Heart left ventricle (tissue), 16 donors: ENCODE measurements at places on chromosomes 3 and 15. TPM values are rescaled to one million over a fixed set of nuclear protein-coding genes. Genes with fewer than 3 reads are reported as not detected.
A peak's percentile ranks its signal among the peaks of the same experiment; 100 is the strongest.

- H3K27ac ChIP-seq, result no peak overlapping the region
- no peaks in the 10 kb centered on the region for H3K27me3 ChIP-seq
- no peaks in the 10 kb centered on the region for H3K4me1 ChIP-seq
- no peak overlapping the region for H3K4me3 ChIP-seq
- no peaks in the 10 kb centered on the region for H3K36me3 ChIP-seq
Observed at GRCh38 chr3:88267-88666, 108.3 kb upstream of the CHL1 start.

Gene RAP2B
- total RNA-seq, result 14.4 TPM

- no peaks in the 10 kb centered on the region for H3K27me3 ChIP-seq
- no peak overlapping the region for H3K4me3 ChIP-seq
- no peaks in the 10 kb centered on the region for H3K36me3 ChIP-seq
- no peak for DNase-seq
- no peaks in the 10 kb centered on the region for H3K4me1 ChIP-seq
- H3K27ac ChIP-seq, result no peak overlapping the region
Observed at GRCh38 chr3:135148398-135149020, 353.4 kb downstream of the EPHB1 start.

Gene USP13
- 121 TPM for total RNA-seq

DNA sequence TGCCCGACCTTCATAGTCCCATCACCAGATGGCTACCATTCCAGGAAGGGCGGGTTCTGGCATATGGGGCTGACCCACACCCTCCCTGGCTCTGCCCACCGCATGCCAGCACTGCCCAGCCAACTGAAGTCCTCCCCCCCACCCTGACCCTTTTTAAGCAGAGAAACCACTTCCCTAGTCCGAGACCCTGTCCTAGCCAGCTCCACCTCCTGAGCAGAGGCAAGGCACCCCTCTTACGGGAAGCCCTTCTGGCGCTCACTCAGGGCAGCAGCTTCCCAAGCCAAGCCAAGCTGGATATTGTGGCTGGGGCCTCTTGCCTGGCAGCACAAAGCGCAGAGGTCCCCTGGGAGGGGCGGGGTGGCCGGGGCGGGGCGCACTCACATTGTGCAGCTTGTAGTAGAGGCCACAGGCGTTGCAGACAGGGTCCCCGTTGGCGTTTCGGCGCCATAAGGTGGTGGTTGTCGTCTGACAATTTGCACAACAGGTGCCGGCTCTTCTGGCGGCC is 11.5 kb downstream of the GATA2 start:
- peak overlapping the region; percentile 73 for H3K27ac ChIP-seq
- peaks cover 13% of the 10 kb centered on the region for H3K36me3 ChIP-seq
- peak; percentile 73 for DNase-seq

Gene ISLR
- total RNA-seq, result 22.7 TPM

Gene LEO1
- 10.4 TPM for total RNA-seq

Gene ZNF860
- 0.14 TPM for total RNA-seq

- no peak overlapping the region for H3K27ac ChIP-seq
- H3K4me3 ChIP-seq, result no peak overlapping the region
- no peaks in the 10 kb centered on the region for H3K36me3 ChIP-seq
- H3K4me1 ChIP-seq, result no peaks in the 10 kb centered on the region
Observed at GRCh38 chr3:159534496-159534895, 454.1 kb upstream of the IL12A start.

DNA sequence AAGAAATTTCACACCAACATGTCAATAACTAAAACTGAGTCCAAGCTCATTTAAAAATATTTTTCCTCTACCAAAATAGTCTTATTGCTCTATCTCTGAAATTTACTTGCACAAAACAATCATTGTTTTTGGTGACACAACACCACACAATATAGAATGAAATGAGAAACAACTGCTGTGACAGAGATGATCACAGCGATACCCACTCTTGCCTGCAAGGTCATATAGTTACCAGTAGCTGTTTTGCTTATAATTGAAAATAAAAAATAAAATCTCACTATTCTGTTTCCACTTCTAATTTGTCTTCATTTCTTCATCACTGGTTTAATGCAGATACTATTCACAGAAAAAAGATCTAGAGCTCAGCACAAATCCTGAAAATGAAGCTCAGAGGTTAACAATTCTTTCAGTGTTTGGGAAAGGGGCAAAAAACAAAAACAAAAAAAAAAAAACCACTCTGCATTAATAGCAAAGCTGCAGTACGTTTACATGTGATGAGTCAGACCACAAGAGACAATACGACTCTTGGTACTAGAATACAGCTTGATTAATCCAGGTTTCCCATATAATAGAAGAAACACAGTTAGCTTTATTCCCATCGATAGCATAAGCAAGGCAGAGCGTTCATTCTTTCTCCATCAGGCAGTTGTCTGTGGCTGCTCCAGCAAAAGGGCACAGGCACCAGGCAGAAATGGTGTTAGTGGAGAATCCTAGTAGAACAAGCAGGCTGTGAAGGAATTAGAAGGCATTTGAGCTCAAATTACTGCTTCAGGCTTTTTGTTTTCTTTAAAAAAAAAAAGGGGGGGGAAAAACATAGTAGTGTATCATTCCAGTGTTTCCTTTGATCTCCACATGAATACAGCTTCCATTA is 773 bp downstream of the ANKRD28 start:
- peaks cover 86% of the 10 kb centered on the region for H3K4me1 ChIP-seq
- H3K27ac ChIP-seq, result peak overlapping the region; percentile 69
- no peaks in the 10 kb centered on the region for H3K27me3 ChIP-seq
- DNase-seq, result no peak
- peak overlapping the region; percentile 29 for H3K4me3 ChIP-seq

GRCh38 chr15:57867970-57868798 is 161.7 kb downstream of the POLR2M start:
- no peaks in the 10 kb centered on the region for H3K4me1 ChIP-seq
- H3K27ac ChIP-seq, result no peak overlapping the region
- H3K27me3 ChIP-seq, result no peaks in the 10 kb centered on the region
- H3K36me3 ChIP-seq, result no peaks in the 10 kb centered on the region
- DNase-seq, result no peak

- H3K4me3 ChIP-seq, result no peak overlapping the region
- H3K27ac ChIP-seq, result no peak overlapping the region
- no peaks in the 10 kb centered on the region for H3K4me1 ChIP-seq
- DNase-seq, result no peak
Observed at GRCh38 chr15:47933865-47934264, 186.9 kb upstream of the SLC24A5 start.

DNA sequence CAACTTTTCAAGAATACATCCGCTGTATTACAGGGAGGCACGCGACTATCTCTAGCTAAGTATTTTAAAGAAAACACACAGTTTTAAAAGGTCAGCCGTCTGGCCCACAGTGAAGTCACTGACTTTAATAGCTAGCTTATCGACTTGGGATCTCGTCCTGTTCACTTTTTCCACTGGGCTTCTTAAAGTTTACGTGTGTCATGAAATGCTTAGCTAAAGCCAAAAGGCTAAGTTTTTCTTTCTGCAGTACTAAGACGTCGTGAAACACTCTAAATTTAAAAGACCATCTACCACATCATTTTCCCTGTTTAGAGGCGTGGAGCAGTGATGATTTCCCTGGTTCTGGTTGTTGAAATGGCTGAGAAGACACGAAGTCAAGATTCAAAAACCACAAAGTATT is 27.1 kb downstream of the LRIG1 start:
- no peaks in the 10 kb centered on the region for H3K36me3 ChIP-seq
- no peaks in the 10 kb centered on the region for H3K27me3 ChIP-seq
- no peak overlapping the region for H3K27ac ChIP-seq
- no peak overlapping the region for H3K4me3 ChIP-seq
- no peak for DNase-seq
- peaks cover 90% of the 10 kb centered on the region for H3K4me1 ChIP-seq

DNA sequence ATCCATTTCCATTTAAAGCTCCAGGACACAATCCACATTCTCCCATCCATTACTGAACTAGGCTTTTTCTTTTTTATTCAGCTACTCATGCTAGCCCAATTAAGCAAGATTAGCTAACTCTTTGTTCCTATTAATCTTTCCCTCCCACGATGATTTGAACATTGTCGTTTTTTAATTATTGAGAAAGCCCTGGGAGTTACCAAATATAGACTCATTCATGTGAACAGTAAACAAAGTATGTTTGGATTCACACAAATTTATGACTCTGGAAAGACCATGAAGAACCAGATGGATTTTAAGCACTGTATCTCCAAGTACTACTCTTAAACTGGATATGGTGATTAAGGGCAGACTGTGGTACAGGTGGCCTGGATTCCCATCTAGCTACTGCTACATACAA is 82.2 kb downstream of the STRIT1 start:
- no peaks in the 10 kb centered on the region for H3K27me3 ChIP-seq
- no peak overlapping the region for H3K27ac ChIP-seq
- H3K4me1 ChIP-seq, result no peaks in the 10 kb centered on the region
- no peak overlapping the region for H3K4me3 ChIP-seq
- no peak for DNase-seq
- no peaks in the 10 kb centered on the region for H3K36me3 ChIP-seq

Gene SERPINI2
- total RNA-seq, result not detected

GRCh38 chr3:25471081-25471768 is 43.2 kb downstream of the RARB start:
- H3K36me3 ChIP-seq, result no peaks in the 10 kb centered on the region
- H3K27ac ChIP-seq, result peak overlapping the region; percentile 74

Gene ANKRD34C
- 0.21 TPM for total RNA-seq

Gene FHIT
- total RNA-seq, result 18.5 TPM

Gene LYZL4
- not detected for total RNA-seq

Gene WDR49
- total RNA-seq, result 2.0 TPM

DNA sequence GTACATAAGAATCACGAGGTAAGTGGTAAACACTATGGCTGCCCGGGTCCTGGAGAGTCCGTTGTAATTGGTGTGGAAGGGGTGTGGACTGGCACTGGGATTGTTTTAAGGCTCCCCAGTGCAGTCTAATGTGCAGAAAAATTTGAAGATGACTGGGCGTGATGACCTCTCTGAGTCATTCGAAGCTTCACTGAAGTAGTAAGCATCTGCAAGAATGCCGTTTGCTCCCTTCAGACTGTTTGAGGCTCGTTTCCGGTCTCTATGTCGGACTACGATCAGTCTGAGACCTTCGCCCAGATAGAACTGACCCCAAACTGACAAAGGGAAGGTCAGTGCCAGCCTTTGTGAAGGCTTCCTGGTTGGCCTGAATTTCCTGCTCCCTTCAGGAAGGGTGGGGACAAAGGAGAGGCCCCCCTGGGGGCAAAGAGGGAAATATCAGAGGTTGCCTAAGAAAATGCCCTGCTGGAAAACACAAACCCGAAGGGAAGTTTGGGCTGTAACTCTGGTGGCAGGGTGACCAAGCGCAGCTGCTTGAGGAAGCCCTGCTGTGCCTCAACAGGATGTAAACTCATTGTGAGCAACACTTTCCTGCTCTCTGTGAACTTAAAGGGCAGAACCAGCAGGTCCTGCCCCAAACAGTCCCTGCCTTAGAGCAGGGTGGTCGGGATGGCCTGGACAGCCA is 34.6 kb downstream of the BTD start:
- peak overlapping the region; percentile 15 for H3K4me3 ChIP-seq
- peak; percentile 62 for DNase-seq
- no peaks in the 10 kb centered on the region for H3K27me3 ChIP-seq
- H3K27ac ChIP-seq, result peak overlapping the region; percentile 59
- no peaks in the 10 kb centered on the region for H3K36me3 ChIP-seq
- peaks cover 49% of the 10 kb centered on the region for H3K4me1 ChIP-seq

GRCh38 chr3:48656061-48656840 is 6.4 kb downstream of the CELSR3 start:
- no peaks in the 10 kb centered on the region for H3K36me3 ChIP-seq
- H3K27ac ChIP-seq, result peak overlapping the region; percentile 73
- DNase-seq, result peak; percentile 88
- H3K4me3 ChIP-seq, result peak overlapping the region; percentile 71

GRCh38 chr15:85504749-85505676 is 124.6 kb downstream of the AKAP13 start:
- no peak overlapping the region for H3K4me3 ChIP-seq
- peak; percentile 39 for DNase-seq
- no peaks in the 10 kb centered on the region for H3K27me3 ChIP-seq
- H3K36me3 ChIP-seq, result no peaks in the 10 kb centered on the region
- H3K4me1 ChIP-seq, result peaks cover 13% of the 10 kb centered on the region
- peak overlapping the region; percentile 72 for H3K27ac ChIP-seq
